ENCODE measurements at places on chromosomes 7 and 10. TPM values are rescaled to one million over a fixed set of nuclear protein-coding genes. Genes with fewer than 3 reads are reported as not detected.

DNA sequence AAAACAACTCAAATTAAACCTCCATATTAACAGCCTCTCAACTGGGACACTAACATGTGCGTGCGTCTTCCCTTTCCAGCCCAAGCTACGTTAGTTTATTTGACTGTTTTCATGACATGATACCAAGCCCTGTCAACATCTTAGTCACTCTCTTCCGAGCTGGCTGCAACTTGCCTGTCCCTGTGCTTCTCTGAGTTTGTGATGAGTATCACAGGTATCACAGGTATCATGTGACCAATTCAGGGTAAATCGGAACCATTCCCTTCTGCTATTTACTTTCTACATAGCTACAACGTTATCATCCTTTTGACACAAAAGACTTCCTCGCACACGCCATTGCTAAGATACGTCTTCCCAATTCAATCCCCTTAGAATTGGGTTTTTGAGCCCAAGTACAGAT, 70.2 kb downstream of the CAV1 start:
- no peak overlapping the region for H3K4me3 ChIP-seq
- no peak for DNase-seq
- no peak overlapping the region for H3K27ac ChIP-seq

- H3K36me3 ChIP-seq: no peaks in the 10 kb centered on the region
- no peak overlapping the region for H3K4me3 ChIP-seq
- H3K27ac ChIP-seq: no peak overlapping the region
- no peaks in the 10 kb centered on the region for H3K4me1 ChIP-seq
- no peaks in the 10 kb centered on the region for H3K27me3 ChIP-seq
Observed at GRCh38 chr10:7046615-7047014, 364.2 kb downstream of the SFMBT2 start.

The CFAP43 gene
- total RNA-seq: 0.64 TPM

The ANKRD30A gene
- not detected for total RNA-seq

All from H9 (cell line).